Natural killer cell treated with Interleukin-12 subunit alpha and Interleukin-12 subunit beta and Interleukin-15 and Interleukin-18, amount 100 ng/mL, for 72 hours (primary cell): ENCODE measurements at places on chromosomes 6 and 20. TPM values are rescaled to one million over a fixed set of nuclear protein-coding genes. Genes with fewer than 3 reads are reported as not detected.

Gene TBXT
- total RNA-seq, result not detected

Gene INSM1
- total RNA-seq, result not detected

Gene FNDC11
- 0.39 TPM for total RNA-seq

Gene FABP7
- not detected for total RNA-seq

DNA sequence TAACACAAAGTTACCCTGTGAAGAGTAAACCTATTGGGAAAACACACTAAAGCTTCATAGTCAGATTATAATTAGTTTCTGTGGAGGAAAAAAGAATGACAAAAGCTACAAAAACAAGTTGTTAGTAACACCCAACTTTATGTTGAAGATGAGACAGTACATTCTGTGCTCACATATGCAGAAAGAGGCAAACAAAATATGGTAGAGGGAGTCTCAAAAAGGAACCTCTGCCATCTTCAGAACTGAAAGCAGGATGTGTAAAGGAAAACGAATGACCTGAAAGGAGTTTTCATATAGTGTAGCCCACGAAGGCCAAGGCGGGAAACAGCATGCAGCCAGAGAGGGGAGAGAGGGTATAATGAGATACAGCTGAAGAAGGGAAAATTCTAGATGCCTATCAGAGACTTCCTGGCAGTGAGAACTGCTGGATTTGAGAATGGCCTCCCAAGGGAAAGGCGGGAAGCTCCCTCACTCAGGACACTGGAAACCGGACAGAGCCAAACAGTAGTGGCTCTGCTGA lies 84.1 kb upstream of the HEY2 start:
- H3K27ac ChIP-seq, result no peak overlapping the region
- H3K27me3 ChIP-seq, result peaks cover 18% of the 10 kb centered on the region
- no peaks in the 10 kb centered on the region for H3K36me3 ChIP-seq
- H3K4me3 ChIP-seq, result no peak overlapping the region
- no peak for DNase-seq

- H3K27ac ChIP-seq, result no peak overlapping the region
- H3K4me3 ChIP-seq, result no peak overlapping the region
- H3K4me1 ChIP-seq, result no peaks in the 10 kb centered on the region
- no peaks in the 10 kb centered on the region for H3K36me3 ChIP-seq
- peaks cover 9% of the 10 kb centered on the region for H3K27me3 ChIP-seq
These were observed 82.1 kb upstream of the F13A1 start for GRCh38 chr6:6402591-6402990.

DNA sequence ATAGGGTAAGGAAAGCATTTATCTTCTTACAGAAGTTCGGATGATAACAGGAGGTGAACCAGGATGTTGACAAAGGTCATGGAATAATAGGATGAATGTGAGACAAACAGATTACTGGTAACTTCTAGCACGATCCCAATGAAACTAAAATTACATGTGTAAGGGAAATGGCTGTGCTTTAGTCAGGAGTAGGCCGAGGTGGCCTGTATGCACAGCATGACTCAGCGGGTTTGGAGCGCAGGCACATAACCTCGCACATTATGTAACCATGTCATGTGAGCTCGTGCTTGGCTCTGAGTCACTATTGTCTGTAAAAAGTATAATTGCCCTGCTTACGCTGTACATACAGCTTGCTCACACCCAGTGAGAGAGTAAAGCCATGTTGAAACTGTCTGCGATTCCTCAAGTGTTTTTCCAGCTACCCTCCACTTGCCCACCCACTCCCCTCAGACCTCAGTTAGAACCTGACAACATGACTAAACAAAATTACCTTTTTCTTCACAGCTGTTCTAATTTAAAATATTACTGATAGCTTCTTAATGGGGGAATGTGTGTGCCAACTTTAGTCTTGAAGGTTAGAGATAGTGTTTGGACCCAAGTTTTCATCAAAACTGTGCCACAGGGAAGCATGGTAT lies 8.2 kb downstream of the CYB5R4 start:
- H3K27me3 ChIP-seq, result no peaks in the 10 kb centered on the region
- H3K36me3 ChIP-seq, result peaks cover 9% of the 10 kb centered on the region
- no peak overlapping the region for H3K27ac ChIP-seq
- no peak for DNase-seq

GRCh38 chr20:7031222-7031621 lies 263.7 kb downstream of the BMP2 start:
- no peak overlapping the region for H3K27ac ChIP-seq
- H3K27me3 ChIP-seq, result no peaks in the 10 kb centered on the region
- no peaks in the 10 kb centered on the region for H3K36me3 ChIP-seq
- H3K4me3 ChIP-seq, result no peak overlapping the region
- H3K4me1 ChIP-seq, result no peaks in the 10 kb centered on the region
